Activated T-cell treated with anti-CD3 and anti-CD28 coated beads, Interleukin-2, amount 50 U/mL, for 24 hours (primary cell): ENCODE measurements at places on chromosomes 2 and 18.

GRCh38 chr2:21382701-21383520 lies 259.1 kb downstream of the TDRD15 start:
- no peaks in the 10 kb centered on the region for H3K4me1 ChIP-seq
- no peak overlapping the region for H3K27ac ChIP-seq
- H3K36me3 ChIP-seq: no peaks in the 10 kb centered on the region
- no peaks in the 10 kb centered on the region for H3K27me3 ChIP-seq
- no peak overlapping the region for H3K4me3 ChIP-seq

DNA sequence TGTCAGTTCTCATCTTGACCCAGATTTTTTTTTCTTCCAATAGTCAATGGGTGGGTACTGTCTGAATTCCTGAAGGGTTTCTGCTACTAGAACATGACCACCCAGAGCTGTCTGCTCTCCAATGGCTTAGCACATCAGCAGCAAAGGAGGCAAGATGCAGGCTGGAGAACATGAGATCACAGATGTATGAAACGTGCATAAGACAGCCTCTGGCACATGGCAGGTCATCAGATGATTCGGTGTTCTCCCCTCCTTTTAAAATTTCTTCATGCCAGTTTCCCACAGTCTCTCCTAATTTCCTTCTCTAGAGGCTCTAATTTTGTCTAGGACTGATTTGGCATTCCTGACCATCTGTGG lies 359.3 kb upstream of the TNP1 start:
- no peak overlapping the region for H3K4me3 ChIP-seq
- no peak for DNase-seq
- peaks cover 41% of the 10 kb centered on the region for H3K4me1 ChIP-seq
- H3K27ac ChIP-seq: no peak overlapping the region

GRCh38 chr2:236133410-236134012 lies 34.7 kb downstream of the GBX2 start:
- DNase-seq: no peak
- H3K27me3 ChIP-seq: peaks cover 3% of the 10 kb centered on the region
- H3K4me3 ChIP-seq: no peak overlapping the region
- H3K36me3 ChIP-seq: no peaks in the 10 kb centered on the region
- no peak overlapping the region for H3K27ac ChIP-seq

DNA sequence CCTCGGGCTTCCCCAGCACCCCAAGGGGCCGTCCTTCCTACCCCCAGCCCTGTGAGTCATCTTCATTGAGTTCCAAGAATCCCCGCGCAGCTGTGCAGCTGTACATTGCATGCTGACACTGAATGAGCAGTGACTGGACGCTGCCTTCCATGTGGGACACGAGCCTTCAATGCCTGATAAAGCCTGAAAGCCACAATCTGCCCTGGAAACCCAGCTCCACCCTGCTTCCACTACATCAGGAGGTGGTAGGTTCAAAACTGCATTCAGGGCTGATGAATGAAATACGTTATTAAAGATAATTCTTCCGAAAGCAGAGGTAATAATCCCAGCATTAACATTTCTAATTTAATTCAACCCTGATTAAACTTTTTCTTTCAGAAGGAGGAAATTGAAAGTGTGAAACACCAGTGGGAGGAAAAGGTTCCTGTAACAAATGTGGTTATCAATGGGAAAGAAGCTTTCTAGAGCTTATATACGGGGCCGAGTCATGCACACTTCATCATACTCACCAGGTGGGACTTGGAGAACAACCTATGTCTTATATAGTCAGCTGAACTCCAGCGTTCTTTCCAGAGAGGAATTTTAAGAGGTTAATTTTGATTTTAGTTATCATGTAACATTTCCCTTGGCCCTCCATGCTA lies 360.1 kb downstream of the LPIN1 start:
- H3K4me3 ChIP-seq: no peak overlapping the region
- H3K27me3 ChIP-seq: no peaks in the 10 kb centered on the region
- no peaks in the 10 kb centered on the region for H3K36me3 ChIP-seq

DNA sequence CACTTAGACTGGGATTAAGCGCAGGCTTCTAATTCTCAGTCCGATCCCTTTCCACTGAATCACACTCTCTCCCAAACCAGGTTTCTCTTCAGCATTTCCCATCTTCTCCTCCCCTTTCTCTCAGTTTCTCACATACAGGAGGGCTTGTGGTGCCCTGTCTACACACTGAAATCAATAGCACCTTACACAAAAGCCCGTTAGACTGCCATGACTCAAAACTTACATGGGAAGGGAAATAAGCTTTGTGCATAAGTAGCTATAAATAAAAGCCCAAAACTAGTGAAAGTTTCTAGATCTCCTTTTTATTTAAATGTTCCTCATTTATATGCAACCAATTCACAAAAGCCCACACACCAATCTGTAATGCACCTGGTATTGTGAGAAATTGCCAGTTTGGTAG lies 318.4 kb downstream of the TXNL1 start:
- H3K27ac ChIP-seq: no peak overlapping the region
- no peak for DNase-seq
- H3K4me3 ChIP-seq: no peak overlapping the region
- no peaks in the 10 kb centered on the region for H3K36me3 ChIP-seq

- H3K36me3 ChIP-seq: no peaks in the 10 kb centered on the region
- no peak overlapping the region for H3K4me3 ChIP-seq
- H3K27me3 ChIP-seq: no peaks in the 10 kb centered on the region
- no peak overlapping the region for H3K27ac ChIP-seq
- H3K4me1 ChIP-seq: no peaks in the 10 kb centered on the region
These were observed 504.7 kb downstream of the KCNJ3 start for GRCh38 chr2:155203178-155203577.

DNA sequence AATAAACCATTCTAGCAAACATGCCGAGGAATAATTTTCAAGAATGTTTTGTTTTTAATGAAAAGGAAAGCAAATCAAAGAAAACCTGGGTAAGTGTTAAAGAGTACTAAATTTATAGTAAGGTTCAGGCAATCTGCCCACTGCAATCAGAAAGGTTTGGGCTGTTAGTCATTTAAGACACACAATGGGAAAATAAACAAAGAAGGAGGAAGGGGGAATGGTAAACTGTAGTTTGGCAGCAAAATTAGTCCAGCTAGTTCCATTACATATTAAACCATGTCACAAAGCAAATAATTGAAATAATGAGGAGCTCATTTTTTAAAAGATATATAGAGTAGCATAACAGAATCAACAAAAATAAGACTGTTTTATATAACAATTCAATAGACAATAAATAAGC lies 87.5 kb upstream of the COPS8 start:
- peaks cover 34% of the 10 kb centered on the region for H3K27me3 ChIP-seq
- H3K4me3 ChIP-seq: no peak overlapping the region
- H3K4me1 ChIP-seq: no peaks in the 10 kb centered on the region
- H3K36me3 ChIP-seq: no peaks in the 10 kb centered on the region
- H3K27ac ChIP-seq: no peak overlapping the region
- no peak for DNase-seq

DNA sequence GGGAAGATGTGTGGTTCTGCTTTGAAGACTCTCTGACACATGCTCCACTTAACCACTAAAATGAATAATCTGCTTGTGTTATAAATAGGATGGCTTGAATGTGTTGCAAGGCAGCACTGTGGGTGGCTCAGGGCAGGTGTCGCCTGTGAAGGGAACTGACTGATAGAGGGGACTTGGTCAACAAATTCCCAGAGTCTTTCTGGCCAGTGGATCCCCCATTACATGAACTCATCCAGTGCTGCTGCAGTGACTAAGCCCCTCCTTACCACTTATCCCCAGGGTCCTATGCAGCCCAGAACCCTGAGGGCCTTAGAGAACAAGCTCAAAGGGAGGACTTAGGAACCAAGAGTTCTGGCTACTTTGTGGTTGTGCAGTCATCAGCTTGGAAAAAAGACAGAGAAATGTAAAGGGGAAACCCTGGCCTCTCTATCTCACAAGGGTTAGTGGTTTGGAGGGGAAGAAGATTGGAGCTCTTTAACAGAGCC lies 226.2 kb upstream of the TNP1 start:
- peaks cover 14% of the 10 kb centered on the region for H3K27me3 ChIP-seq
- H3K36me3 ChIP-seq: no peaks in the 10 kb centered on the region
- peak overlapping the region; percentile 80 for H3K27ac ChIP-seq
- H3K4me1 ChIP-seq: peaks cover 50% of the 10 kb centered on the region

- no peak for DNase-seq
- H3K4me3 ChIP-seq: no peak overlapping the region
- peaks cover 6% of the 10 kb centered on the region for H3K36me3 ChIP-seq
- H3K27me3 ChIP-seq: no peaks in the 10 kb centered on the region
- no peak overlapping the region for H3K27ac ChIP-seq
These were observed 43.1 kb downstream of the CHMP3 start for GRCh38 chr2:86520153-86520552.

GRCh38 chr2:166230024-166230723 lies 102.4 kb upstream of the SCN1A start:
- H3K27ac ChIP-seq: no peak overlapping the region
- no peak overlapping the region for H3K4me3 ChIP-seq
- no peak for DNase-seq
- H3K27me3 ChIP-seq: no peaks in the 10 kb centered on the region
- no peaks in the 10 kb centered on the region for H3K36me3 ChIP-seq
- no peaks in the 10 kb centered on the region for H3K4me1 ChIP-seq

- H3K36me3 ChIP-seq: peaks cover 36% of the 10 kb centered on the region
- no peak overlapping the region for H3K4me3 ChIP-seq
- no peaks in the 10 kb centered on the region for H3K27me3 ChIP-seq
- H3K27ac ChIP-seq: no peak overlapping the region
- peak; percentile 47 for DNase-seq
These were observed 858 bp downstream of the POLR1B start for GRCh38 chr2:112542984-112543661.
